ENCODE measurements at places on chromosomes 3 and 15.

- no peak for DNase-seq
These were observed 19.7 kb downstream of the FOXP1 start for GRCh38 chr3:71563827-71564226.

GRCh38 chr15:99486371-99487336 is 79.1 kb upstream of the MEF2A start:
- DNase-seq = peak; percentile 43

GRCh38 chr3:184227481-184227935 is 1.9 kb upstream of the VWA5B2 start:
- peak; percentile 57 for DNase-seq

DNA sequence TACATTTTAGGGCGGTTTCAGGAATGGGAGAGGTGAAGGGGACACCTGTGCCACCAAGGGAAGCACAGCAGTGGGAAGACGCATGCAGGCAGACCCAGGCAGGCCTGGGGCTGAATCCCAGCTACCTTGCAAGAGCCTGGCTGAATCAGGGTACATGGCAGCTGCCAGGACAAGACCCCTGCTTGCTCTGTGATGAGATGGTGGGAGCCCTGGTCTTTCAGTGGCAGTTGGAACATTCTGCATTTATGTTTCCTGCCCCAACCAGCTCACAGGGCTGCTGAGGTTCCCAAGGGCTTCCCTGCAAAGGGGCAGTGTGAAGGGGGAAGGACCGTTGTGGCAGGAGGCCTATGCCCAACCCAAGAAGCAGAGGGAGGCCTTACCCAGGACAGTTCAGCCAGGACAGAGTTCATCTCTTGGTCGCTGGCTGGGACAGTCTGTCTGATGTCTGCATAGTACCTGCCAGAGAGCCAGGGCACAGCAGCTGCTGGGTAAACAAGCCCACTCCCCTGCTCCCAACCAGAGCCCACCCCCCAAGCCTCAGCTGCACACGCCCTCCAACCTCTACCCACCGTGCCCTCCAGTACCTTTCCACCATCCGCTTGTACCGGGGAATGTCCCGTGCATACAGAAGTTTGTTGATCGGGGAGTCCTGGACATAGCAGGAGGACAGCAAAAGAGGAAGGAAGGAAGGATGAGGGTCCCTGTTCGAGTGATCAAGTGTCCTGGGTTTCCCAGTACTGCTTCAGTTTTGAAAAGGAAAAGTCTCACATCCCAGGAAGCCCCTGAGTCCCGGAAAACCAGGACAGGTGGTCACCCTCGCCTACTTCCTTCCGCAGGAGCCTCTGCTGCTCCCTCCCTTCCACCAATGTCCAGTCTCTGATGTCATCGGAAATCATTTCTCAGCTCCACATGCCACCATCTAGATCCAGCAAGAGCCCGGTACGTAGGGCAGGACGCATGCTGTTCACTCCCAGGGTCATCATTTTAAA is 23.1 kb downstream of the PLXNB1 start:
- DNase-seq = no peak

- no peak for DNase-seq
These were observed 482.5 kb upstream of the WNT5A start for GRCh38 chr3:55969634-55970033.

DNA sequence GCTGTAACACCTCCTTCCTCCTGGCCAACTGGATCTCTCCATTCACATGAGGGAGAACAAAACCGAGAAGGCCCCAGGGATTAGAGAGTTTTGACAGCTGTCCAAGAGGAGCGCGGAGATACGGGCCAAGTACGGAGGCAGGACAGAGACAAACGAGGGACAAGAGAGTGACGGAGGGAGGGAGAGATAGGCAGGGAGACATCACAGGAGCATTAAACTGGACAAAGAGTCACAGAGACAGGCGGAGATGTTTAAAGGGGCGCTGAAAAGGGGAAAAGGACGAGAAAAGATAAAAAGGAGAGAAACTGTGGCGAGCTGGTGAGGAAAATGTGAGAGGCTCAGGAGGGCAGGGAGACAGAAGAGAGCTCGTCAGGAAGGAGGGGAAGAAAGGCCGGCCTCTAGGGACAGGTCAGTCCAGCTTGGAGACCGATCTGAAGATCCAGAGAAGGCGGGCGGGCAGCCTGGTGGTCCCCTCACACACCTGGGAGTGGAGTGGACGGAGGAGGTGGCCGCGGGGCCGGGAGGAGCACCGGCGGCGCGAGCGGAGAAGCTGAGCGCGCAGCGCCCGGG is 40.5 kb upstream of the ROPN1 start:
- DNase-seq = no peak

DNA sequence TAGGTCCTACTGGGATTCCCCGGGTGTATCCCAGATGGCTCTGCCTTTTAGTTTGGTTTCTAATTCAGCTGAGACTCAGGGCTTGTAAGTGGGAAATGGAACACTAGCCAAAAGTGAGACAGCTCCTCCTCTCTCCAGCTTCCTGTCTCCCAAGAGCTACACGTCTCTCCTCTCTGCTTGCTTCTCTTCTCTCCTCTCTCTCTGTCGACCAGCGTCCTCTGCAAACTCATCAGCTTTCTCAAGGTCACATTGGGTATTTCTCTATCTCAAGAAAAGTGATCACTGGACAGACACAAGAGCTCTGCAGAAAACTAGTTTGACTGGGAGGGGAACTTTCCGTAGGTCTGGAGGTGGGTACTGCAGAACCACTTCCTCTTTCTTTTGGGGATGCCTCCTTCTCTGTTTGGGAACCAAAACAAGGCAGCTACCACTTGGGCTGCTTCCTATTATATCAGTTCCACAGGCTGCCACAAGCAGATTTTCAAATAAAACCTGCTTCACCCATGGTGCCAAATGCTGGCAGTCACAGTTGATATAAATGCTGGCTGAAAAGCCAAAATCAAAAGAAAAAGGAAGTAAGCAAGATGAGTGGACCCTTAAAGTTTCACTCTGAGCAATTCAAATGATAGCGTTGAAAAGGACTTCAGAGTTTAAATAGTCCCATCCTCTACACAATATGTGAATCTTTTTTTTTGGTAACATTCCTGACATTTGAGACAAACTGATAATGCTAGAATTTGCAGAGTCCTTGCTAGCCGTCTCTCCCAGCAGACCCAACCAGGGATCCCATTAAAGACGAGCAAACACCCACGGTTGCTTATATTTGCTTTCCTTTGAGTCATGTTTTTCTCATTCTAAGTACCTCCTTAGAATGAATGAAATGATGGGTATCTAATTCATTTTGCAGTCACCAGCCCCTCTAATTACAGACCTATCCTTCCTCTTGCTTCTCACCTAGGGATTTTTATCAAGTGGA is 7.2 kb upstream of the DYNC1LI1 start:
- DNase-seq = peak; percentile 70

GRCh38 chr15:68644083-68644904 is 65.5 kb downstream of the CORO2B start:
- no peak for DNase-seq

GRCh38 chr3:60803216-60804173 is 447.8 kb downstream of the FHIT start:
- no peak for DNase-seq

GRCh38 chr3:20421-20820 is 176.1 kb upstream of the CHL1 start:
- DNase-seq = no peak

GRCh38 chr3:158085358-158085757 is 20.9 kb downstream of the SHOX2 start:
- no peak for DNase-seq

DNA sequence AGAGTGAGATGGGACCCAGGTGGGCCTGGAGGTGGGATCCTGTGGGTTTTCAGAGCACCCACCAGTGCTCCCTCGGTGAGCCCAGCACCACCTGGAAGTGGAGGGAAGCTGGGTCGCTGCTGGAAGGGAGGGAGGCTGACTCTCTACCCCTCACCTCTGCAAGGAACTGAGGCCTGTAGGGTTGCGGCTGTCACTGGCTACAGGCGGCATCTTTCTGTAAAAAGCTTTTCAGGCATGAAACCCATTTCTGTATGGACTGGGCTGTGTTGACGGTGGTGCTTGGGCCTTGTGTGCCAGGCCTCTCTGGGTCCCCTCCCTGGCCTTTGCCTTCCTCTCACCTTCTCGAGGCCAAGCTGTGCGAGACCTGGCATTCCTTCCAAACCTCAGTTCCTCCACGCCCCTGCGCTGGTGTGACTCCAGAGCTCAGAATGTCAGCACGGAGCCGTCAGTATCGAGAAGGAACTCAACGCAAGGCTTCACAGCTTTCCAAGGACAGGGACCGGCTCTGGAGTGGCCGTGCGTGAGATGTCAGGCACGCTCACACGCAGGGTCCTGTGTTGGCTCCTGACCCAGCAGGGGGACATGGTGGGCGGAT is 16.6 kb downstream of the ABTB1 start:
- DNase-seq = no peak

DNA sequence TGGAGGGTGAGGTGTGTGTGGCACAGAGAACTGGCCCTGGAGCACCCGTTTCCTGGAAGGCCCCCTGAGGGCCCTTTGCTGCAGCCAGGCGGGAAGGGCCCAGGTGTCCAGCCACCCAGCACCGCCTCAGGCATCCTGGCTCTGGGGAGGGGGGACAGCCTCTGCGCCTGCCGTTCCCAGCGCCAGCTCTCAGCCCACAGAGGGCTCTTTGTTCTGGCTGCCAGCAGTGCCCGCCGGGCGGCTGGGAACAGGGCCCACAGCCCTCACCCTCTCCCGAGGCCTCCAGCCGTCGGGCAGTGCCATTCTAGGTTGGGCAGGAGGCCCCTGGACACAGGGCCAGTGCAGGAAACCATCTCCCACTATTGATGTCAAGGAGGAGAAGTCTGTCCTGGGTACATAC is 8.3 kb downstream of the SLC38A3 start:
- DNase-seq = no peak

GRCh38 chr3:13011573-13012220 is 61.5 kb downstream of the IQSEC1 start:
- peak; percentile 92 for DNase-seq

- peak; percentile 7 for DNase-seq
These were observed 210.2 kb downstream of the ADAMTS17 start for GRCh38 chr15:100131321-100132224.

GRCh38 chr15:61070111-61070901 is 158.8 kb downstream of the RORA start:
- no peak for DNase-seq

GRCh38 chr3:14082108-14082657 is 42.5 kb downstream of the CHCHD4 start:
- DNase-seq = peak; percentile 1

- DNase-seq = no peak
These were observed at the start of gene NR1I2 for GRCh38 chr3:119781330-119782198. Gene NR1I2, plus strand, starts transcription at chr3:119782101.

All from suppressor macrophage treated with lipopolysaccharide for 4 hours (primary cell).